ENCODE measurements at places on chromosomes 3 and 15.
A peak's percentile ranks its signal among the peaks of the same experiment; 100 is the strongest.

DNA sequence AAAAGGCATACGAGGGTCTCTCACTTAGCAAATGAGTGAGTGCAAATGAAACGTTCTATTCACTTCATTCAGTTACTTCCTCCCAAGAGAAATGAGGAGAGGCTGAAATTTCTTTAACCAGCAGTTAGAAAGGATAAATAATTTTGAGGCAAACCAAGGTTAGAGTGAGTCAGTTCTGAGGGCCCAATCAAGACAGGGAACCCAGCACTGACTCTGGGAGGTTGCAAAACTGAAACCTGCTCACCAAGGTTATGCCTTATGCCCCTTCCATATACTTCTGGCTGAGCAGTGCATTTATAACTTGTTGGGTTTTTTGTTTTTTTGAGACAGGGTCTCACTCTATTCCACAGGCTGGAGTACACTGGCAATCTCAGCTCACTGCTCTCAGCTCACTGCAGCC is 4.5 kb upstream of the RPSA start:
- DNase-seq = no peak

- DNase-seq = peak; percentile 50
Measured at GRCh38 chr3:194573680-194574437, 59.4 kb downstream of the TMEM44 start.

- no peak for DNase-seq
Measured at GRCh38 chr15:50747523-50747922, 18.0 kb downstream of the SPPL2A start.

- DNase-seq = no peak
Measured at GRCh38 chr3:153180860-153181372, 18.9 kb downstream of the RAP2B start.

DNA sequence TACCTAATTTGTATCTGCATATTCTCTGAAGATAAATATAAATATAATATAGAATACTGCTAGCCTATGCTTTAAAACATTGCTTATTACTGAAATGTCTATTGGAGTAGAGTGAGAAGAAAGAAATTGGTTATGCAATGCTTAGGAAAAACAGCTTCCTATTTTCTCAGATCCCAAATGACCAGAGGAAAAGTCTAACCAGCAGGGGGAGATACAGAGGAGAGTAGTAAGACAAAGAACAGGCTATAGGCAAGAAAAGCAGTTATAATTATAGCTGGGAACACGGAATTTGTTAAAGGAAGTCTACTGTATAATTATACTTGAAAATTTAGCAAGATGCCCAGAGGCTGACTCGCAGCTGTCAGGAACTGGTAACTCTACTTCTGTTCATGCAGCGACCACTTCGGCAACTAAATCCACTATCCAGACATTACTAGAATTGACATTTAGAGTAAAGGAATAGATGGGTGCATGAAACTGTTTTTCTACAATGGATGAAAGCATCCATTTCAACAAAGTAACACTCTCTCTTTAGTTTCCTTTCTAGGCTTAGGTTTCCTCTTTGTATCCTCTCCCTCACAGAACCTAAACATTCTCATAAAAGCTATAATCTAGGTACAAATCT is 97.2 kb downstream of the TBC1D5 start:
- no peak for DNase-seq

DNA sequence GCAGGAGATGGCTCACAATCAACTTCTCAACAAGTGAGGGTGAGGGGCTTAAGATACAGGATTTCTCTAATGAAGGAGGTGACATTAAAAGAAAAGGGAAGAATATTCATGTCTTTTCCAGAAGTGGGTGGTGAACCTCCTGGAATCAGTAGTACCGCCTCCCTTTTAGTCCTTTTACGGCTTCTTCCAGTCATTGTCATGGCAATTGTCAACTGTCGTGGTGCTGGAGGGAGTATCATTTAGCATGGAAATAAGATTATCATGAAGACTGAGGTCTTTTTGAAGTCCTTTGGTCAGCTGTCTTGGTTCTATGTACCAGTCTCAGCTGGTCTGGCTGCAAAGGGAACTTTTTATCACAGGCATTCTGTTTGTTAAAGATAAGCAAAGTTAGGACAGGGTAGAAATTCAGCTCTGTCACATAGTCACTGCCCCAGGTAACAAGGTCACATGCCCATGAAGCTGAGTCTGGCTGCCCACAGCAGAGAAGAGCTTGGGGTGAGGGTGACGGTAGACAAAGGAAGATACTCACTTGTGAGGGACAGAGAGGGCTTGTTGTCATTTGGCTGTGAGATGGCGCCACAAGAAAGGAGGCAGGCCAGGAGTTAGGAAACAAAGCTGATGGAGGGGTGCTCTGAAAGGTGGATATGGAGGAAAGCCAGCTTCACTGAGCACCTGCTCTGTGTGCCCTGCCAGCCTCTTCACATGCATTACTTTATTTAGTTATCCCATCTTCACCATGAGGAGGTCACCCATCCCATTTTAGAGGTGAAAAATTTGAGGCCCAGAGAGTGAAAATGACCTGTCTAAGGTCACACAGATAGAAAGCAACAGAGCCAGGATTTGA is 228.2 kb upstream of the TRIM42 start:
- DNase-seq = no peak

DNA sequence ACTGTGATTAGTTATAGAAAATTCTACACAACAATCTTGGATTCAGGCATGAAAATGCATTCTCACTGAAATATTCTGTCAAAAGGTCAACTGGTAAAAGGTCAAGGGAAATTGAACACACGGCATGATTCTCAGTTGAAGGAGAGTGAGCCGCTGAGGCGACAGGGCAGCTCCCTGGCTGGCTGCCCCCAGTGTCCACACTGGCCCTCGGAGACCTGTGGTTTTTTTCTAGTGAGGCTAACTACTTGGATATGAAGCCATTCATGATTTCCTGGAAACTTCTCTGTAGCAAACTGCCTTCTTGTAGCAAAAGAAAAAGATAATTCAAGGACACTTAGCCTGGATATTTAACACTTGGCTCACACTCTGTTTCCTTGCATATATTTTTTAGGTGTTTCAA is 37.2 kb downstream of the AADACL2 start:
- no peak for DNase-seq

- DNase-seq = no peak
Measured at GRCh38 chr3:25306705-25307104, 121.4 kb upstream of the RARB start.

- DNase-seq = no peak
Measured at GRCh38 chr15:25930931-25931330, 67.8 kb upstream of the ATP10A start.

GRCh38 chr3:123914829-123915228 is 30.7 kb upstream of the MYLK start:
- no peak for DNase-seq

- DNase-seq = no peak
Measured at GRCh38 chr15:67790610-67791319, 34.5 kb upstream of the SKOR1 start.

DNA sequence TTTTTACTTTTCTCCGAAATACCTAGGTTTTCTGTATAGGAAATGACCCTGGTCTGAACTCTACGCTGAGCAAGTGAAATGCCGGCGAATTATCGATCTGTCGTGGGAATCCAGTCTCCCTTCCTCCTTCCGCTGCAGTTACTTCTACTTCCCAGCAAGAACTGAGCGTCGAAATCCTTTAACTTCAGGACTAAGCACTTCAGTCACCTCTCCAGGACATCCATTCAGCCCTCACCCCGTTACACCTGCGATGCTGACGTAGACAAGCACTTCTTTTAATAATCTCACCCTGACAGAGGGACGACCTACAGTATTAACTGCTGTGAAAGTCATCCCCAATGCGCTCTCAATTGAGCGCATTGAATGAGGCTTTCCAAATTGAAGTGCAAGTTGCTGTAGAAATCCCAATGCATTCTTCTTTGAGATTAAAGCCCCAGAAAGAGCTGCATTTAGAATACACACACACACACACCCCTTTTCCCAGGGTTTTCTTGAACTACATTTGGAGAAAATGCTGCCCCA is 1.3 kb downstream of the TOP2B start:
- DNase-seq = peak; percentile 26

DNA sequence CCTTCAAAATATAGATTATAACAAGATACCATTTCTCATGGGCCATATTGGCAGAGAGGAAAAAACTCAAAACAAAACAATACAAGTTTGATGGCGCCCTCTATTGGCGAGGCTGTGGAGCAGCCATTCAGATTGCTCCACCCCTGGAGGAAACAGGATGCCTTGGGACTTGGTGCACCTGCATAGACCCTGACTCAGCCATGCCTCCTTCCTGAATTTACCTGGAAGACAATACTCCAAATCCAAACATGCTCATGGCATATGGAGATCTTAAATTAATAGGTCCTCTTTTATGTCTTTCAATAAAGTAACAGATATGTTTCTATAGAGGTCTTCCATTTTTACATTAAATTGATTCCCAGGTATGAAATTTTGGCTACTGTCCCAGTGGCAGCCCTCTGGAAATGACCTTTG is 90.0 kb downstream of the APBA2 start:
- peak; percentile 60 for DNase-seq

DNA sequence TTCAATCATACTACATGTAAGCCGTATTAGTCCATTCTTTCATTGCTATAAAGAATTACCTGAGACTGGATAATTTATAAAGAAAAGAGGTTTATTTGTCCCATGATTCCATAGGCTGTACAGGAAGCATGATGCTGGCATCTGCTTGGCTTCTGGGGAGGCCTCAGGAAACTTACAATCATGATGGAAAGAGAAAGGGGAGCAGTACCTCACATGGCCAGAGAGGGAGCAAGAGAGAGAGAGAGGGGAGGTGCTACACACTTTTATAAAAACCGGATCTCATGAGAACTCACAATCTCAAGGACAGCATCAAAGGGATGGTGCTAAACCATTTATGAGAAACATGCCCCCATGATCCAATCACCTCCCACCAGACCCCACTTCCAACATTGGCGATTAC is 14.3 kb upstream of the CLASP2 start:
- peak; percentile 13 for DNase-seq

- no peak for DNase-seq
Measured at GRCh38 chr3:138396752-138397410, 37.5 kb upstream of the ESYT3 start.

DNA sequence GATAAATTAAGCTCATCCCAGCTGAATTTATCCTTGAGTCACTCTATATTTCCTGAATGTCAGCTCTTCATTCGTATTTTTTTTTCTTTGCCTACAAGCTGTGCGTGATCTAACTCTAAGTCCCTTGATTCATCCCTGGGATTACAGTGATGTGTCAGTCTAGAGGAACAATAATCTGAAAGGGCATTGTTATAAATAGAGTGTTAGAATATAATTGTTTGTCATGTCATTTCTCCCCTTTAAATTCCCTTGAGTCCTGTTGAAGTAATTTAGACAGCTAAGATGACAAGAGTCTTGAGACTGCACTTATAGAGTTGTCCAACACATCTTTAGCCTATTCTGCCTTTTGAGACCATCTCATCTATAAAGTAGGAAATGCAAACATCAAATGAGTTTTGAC is 621.8 kb downstream of the ZIC1 start:
- DNase-seq = no peak

GRCh38 chr3:112394003-112394640 is 61.2 kb downstream of the CD200 start:
- DNase-seq = no peak

GRCh38 chr15:66156310-66156975 is 97.1 kb downstream of the MEGF11 start:
- no peak for DNase-seq

DNA sequence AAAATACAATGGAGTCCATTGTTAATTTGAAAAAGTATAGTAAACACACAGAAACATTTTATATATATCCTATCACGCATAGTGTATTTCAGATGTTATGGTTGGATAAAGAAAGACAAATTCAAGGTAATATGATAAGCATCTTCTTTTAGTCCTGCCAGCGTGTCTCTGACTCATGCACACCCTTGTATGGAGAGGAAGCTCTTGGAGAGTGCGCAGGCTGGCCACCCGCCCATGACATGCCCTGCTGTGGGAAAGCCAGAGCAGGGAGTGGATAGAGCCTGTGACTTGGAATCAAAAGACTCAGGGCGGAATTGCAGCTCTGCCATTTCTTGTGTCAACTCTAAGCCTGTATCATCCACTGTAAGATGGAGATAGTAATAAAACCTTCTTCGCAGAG is 23.0 kb upstream of the COPG1 start:
- no peak for DNase-seq

GRCh38 chr15:27796405-27797320 is 302.5 kb downstream of the OCA2 start:
- no peak for DNase-seq

DNA sequence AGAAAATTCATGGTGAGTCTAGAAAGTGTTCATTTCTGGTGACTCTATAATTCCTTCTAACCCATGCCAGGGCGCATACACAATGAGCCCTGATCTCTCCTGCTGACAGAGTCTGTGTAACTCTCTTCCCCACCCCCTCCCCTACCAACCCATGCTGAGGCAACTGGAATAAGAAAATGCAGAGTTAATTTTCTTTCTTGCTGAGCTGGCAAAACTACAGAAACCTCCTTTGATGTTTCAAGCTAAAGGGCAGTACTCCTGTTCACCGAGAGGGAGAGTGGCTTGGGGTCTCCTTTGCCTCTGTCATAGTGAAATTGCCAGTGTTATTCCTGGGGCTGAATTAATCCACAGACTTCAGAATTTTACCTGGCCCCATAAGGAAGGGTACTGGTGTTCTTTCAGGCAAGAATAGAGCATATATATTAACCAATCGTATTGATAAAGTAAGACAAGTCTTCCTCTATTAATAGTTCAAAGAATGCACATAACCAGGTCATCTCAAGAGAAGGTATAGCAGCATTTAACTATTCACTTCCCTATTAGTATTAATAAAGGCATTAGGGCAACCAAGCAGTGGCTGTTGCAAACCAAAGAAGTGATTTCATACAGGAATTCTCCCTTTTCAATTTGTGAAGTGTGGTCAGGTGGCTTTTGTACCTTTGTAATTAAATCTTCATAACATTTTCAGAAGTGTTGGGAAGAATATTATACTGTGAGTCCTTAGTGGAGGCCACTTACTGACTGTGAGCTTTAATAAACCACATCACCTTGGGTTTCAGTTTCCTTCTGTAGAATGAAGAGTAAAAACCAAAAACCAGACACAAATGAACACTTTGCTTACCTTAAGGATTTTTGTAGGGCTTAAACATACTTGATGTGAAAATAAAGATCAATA is 4.1 kb downstream of the GAP43 start:
- no peak for DNase-seq

DNA sequence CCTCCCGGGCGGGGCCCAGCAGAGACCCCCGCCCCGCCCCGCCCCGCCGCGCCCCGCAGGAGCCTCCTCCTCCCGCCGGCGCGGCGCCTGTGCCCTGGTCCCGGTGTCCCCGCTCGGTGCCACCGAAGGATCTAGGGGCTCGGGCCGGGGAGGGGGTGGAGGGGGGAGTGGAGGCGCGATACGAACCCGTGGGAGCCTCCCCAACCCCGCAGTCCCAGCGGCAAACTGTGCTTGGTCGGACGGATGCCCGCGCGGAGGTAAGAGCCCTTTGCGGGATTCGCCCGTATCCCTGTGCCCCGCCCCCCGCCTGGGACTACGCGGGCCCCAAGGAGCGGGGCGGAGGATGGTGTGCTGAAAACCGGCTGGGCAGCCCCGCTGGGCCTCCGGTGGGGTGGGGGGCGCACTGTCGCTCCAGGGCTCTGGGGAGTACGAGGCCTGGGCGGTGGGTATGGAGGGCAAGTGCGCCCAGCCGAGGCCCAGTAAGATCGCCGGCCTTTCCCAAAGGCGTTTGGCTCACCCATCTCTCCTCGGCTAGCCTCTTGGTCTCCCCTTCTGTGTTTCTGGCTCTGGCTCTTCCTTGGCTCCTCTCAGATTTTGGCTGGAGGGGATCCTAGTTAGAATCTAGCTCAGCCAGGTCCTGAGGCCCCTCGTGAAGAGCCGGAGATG is 65.6 kb upstream of the POLG start:
- no peak for DNase-seq

All from activated naive CD4-positive, alpha-beta T cell treated with Interleukin-2 at 50 U/mL for 16 hours (primary cell).